ENCODE measurements at places on chromosomes 6 and 20.

DNA sequence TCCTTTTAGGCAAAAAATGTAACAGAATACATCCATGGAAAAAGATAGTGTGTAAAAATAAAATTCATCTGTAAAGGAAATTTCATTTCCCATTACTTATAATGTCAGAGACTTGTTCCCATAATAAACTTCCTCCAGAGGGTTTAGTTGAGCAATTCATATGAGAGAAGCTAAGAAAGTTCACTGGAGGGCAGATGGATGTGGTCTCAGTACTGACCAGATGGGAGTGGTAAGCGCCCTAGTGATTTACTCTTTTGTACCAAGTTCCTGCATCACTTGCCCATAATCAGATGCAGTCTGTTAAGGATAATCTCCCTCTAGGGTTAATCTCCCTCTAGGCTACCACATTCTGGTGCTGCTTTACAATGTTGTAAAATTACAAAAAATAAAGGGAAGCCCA lies 61.7 kb downstream of the ESF1 start:
- DNase-seq: no peak

DNA sequence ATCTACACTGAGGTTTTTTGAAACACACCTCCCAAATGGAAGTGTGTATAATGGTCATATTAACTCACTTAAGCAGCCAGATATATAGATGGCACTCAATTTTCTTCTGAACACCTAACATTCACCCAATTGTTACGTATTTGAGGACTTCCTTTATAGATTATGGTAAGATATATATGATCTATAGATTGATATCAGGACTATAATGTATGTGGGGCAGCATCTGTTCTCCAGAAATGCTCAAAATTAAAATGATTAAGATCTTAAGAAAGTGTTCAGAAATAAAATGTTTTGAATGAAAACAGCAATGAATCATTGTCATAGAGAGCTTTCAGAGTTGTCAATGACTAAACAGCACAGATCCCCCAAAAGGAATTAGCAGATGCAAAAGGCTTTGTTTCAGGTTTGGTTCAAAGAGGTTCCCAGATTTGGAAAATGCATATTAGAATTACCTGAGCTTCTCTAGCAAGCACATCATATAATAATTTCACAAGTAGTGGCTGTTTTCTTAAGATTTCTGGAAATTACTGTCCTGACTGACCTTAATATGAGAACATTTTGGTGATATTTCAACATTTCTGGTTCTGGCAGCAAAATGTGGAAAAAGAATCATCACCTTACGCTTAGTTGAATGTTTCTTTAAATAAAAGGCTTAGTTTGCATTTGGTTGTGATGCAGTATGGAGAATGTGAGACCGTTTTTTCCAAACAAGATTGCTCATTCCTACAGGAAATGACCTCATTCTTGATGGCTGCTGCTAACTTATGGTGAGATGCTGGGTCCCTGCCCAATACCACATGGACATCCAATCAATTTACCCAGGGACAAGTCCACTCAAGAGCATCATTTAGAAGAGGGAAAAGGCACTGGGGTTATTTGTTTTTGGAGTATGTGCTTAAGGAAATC lies 31.5 kb downstream of the TRAF3IP2 start:
- DNase-seq: no peak

- DNase-seq: no peak
Measured at GRCh38 chr6:13012977-13013680, 296.6 kb downstream of the PHACTR1 start.

DNA sequence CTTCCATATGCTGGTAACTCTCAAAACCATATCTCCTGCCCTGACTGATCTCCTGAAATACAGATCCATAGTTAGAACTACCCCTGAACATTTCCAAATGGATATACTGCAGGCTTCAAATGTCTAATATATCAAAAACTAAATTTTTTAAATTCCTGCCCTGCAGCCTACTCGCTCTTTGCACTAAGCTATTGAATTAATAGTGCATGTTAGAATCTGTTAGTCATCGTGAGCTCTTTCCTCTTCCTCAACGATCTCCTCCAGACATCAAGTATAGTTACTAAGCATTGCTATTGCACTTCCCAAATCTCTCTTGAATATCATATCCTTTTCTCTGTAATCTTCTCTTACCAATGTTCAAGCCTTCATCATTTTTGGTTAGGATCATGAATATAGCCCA lies 26.0 kb upstream of the RSPO3 start:
- no peak for DNase-seq

DNA sequence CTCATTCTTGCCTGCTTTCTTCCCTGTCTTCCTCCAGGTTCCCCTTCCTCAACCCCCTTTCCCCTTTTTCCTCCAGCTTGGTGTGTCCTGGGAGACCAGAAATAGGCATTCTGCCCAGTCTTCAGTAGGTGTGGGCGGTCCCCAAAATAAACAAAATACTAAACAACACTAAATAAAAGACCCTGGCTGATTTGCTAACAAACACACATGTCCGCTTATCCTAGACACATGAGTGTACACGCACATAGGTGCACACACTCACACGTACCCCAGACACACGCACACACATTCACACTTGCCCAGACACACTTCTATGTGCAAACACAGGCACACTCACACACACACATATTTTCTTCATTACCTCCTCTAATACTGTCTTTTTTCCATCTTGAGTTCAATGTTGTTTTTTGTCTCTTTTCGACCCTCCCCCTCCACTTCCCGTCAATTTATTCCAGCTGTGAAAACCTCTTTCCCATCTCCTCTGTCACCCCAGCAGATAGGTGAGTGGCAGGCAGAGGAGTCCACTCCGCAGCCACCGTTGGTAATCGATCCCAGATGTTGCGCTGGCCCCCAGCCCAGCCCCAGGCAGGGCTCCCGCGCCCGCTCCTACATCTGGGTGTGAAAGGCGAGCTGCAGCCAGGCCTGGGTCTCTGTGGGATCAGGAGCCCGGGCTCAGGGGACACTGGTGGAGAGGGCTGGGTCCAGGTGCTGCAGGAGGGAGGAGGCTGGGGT lies 56.9 kb upstream of the FOXP4 start:
- no peak for DNase-seq

DNA sequence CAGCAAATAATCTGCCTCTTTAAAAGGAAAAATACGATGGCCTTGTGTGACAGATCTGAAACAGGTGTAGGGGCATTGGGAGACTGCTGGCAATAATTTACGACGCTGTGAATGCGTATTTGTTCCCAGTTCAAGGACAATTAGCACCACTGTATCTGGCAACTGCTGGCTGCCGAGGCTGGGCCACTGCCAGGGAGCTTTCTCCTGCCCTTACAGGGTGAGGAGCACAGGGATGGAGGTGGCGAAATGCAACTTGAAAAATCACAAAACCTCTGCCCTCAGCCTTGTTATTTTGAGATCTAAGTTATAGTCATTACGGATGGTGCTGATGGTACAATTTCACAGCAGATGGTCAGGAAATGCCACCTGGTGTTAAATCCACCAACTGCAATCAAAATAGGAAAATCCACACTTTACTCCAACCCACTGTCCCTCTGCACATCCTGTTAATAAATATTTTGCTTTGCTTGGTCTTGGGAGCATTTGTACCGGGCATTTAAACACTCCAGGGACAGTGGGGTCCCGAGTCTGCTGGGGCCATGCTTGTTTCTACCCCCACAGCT lies 6.4 kb downstream of the MYLK4 start:
- no peak for DNase-seq

DNA sequence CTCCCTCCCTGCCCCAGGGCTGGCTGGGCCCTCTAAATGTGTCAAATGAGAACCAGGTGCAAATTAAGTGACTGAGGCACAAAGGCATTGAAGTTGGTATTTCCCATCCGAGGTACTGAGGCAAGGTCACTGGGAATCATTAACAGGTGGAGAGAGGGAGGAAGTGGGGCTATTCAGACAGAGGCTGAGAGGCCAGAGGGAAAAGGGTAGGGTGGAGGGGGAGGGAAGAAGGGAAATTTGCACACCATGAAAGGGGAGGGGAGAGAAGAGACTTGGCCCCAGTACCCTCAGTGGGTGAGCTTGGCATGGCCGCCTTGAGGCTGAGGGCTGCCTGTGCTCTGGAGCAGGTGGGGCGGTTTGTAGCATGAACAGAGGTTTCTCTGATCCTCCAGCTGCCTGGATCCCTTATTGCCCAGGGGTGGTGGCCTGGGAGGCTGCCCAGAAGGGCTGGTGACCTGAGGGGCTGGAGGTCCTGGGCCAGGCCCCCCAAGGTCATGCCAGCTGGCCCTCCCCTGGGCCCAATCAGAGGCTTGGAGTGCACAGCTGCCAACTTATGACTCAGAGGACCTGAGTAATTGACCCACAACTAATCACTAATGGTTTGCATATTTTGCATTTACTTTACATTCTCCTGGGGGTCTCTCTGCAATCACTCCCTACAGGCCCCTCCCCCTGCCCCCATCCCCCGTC lies 40.3 kb upstream of the ZFAND3 start:
- no peak for DNase-seq

DNA sequence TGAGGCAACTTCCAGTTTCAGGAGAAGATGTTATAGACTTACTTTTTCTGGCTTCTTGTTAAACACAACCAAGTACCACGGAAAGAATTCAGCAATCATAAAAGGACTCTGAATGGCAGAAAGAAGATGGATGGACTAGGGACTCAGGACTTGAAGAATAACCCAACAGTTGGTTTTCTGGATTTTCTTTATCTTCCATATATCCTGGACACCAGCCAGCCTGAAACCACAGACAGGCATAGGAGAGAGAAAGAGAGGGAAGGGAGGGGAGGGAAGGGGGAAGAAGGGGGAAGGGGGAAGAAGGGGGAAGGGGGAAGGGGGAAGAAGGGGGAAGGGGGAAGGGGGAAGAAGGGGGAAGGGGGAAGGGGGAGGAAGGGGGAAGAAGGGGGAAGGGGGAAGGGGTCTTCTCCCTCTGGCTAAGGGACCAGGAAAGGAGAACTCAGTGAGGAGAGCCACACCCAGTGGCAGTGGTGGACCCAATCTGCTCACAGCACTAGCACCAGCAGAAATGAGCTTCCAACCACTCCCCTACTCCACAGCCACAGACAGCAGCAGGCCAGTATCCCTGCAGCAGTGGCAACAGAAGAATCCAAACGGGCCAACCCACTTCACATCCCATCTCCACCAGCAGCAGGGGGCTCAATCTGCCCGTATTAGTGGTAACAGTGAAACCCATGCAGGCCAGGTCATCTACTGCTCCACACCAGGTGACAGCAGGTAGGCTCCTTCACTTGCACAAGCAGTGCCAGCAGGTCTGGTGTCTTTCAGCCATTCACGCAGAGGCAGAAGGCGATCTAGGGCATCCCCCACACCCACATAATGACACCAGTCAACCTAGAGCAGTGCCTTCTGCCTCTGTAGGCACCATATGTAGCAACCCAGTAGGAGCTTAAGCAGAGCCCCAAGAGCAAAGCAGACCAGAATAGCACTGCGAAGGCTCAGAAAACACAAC lies 78.6 kb downstream of the TRMT6 start:
- DNase-seq: no peak

DNA sequence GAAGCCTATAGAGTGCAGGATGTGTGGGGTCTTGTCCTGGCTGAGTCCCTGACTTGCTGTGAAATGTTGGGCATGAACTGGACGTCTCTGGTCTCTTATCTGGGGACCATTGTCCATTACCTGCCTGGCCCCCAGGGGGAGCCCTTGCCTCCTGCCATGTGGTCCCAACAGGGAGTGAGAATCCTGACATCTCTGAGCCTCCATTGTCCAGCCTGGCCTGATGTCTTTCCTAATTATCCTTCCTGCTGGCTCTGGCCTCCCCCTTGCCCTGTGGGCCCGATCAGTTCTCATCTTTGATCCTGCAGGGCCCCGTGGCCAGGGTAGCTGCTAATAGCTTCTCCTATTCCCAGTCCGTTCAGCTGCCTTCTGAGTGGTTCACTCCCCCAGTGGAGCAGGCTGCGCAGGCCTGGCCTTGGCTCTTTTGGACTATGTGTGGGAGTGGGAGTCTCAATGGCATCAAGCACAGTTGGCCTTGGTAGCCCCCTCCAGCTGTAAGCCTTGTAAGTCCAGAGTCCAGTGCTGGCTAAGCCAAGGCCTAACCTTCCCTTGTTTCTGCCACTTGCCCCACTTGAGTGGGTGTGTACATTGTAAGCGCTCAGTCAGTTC lies 77.9 kb upstream of the RALY start:
- DNase-seq: no peak

DNA sequence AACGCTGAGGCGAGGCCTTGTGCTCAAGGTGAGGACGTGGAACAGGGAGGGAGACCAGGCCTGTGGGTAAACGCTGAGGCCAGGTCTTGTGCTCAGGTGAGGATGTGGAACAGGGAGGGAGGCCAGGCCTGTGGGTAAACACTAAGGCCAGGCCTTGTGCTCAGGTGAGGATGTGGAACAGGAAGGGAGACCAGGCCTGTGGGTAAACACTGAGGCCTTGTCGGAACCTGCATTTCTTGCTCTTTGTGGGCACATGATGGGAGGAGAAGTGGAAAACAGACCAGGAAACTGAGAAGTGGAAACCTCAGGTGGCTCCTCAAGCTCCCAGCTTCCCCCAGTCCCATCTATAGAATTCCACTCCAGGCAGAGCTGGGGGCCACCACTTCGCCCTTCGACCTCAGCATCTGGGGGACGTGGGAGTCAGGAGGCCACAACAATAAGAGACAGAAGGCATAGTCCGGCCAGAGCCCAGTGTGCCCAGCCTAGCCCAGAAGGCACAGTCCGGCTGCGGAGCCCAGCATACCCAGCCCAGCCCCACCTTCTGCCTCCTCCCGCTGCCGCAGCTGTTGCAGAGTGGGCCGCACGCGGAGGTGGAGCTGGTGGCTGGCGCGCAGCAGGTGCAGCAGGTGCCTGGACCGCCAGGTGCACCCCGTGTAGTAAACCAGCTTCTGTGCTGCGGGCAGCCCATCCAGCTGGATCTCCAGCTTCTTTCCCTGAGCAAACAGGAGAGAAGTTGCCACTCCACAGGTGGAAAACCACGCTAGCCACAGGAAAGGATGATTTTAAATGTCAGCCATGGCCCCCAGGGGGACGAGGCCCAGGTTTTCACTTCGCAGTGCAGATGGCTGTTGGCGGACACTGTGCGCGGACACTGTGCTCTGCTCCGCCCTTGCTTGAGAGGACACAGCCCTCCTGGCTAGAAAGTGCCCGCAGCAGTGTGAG lies 17.5 kb downstream of the FRMD1 start:
- no peak for DNase-seq

DNA sequence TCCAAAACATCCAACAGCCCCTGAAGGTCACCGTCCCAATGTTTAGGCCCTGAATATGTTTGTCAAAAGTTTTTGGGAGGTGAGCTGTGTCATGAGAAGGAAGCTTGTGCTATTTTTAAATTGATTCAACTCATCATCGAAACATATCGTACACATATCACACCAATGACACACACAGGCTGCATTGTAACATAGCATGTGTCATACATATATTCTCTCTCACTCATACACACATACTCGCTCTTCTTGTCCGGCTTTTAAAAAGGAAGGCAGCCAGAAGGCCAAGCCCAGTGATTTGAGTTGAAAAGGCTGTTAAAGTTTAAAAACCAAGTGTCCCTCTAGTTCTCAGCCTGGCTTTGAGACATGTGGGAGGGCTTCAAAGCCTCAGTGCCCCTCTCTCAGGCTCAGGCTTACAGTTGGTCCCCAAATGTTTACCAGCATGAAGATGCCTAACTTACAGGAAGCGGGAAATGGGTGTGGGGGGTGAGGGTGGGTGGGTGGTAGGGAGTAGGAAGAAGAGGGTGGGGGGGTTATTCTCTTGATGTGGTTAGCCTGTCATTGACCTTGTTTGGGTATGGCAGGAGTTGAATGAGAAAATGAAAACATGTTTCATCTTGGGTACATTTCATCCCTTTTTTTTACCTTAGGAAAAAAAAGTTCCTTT lies 3.3 kb upstream of the PRDM1 start:
- peak; percentile 57 for DNase-seq
